CD4-positive, alpha-beta T cell treated with Interferon alpha-2 for 1 hour (primary cell): ENCODE measurements at places on chromosomes 2 and 18.

DNA sequence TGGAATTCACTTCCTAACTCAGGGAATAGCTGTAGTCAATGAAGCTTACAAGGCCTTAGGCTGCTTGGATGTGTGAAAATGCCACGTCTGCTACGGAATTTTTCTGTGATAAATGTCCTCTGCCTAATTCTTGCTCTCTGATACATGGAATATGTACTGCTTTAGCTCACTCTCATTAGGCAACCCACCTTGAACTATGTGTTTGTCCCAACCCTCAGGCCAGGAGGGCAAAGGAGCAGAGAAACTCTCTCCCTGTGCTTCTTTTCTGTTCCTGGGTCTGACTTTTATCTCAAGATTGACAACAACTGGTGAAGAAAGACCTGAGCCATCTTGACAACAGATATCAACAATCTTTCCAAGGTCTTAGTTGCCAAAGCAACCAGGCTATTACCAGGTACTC, 143.9 kb downstream of the GCA start:
- DNase-seq = no peak

GRCh38 chr2:121243821-121244460, 41.1 kb downstream of the TFCP2L1 start:
- no peak for DNase-seq

GRCh38 chr2:100820273-100820522, 259 bp downstream of the NPAS2 start:
- DNase-seq = no peak

- DNase-seq = no peak
Observed at GRCh38 chr2:11007331-11008264, 95.9 kb downstream of the KCNF1 start.

DNA sequence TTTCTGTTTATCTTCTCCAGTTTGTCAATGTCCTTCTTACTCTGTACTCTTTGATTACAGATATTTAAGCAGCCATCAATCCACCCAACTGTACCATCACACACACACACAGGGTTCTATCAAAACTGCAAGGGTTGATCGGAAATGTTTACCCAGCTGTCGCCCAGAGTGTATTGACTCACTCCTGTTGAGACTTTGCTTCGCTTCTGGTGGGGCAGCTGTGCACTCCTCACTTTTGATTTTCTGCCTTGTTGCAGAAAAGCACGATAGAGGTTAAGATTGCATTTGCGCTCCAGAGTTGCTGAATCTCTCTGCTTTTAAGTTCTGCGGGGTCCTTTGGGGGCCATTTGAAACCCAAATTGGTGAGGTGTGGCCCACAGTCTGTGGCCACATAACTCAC, 216.2 kb downstream of the SETBP1 start:
- DNase-seq = no peak

GRCh38 chr18:59536166-59536565, 161.1 kb downstream of the CCBE1 start:
- DNase-seq = no peak

- no peak for DNase-seq
Observed at GRCh38 chr2:62370321-62371250, 135.4 kb downstream of the TMEM17 start.

DNA sequence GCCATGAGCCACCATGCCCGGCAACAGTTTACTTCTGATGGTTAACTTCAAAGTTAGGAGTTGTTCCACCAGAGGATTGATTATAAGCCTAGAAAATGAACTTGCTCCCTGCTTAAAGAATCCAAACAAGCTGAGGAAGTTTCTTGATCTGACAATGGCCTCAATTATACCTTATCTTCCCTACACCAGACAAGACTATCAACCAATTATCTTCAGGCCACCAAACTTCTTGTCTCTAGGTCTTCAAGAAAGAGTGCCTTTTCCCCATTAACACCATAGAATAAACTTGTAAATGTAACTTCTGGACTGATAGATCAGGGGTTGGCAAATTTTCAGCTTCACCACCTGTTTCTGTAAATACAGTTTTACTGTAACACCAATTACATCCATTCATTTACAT, 15.0 kb downstream of the ZC3H8 start:
- no peak for DNase-seq

- DNase-seq = no peak
Observed at GRCh38 chr2:219116776-219117646, 43.6 kb downstream of the NHEJ1 start.

- DNase-seq = no peak
Observed at GRCh38 chr2:70474256-70474848, 79.3 kb downstream of the TGFA start.

- no peak for DNase-seq
Observed at GRCh38 chr18:24121625-24122024, 17.2 kb upstream of the CABYR start.
